ENCODE measurements at places on chromosomes 5 and 9. TPM values are rescaled to one million over a fixed set of nuclear protein-coding genes. Genes with fewer than 3 reads are reported as not detected.

The KCNT1 gene
- 0.28 TPM for total RNA-seq

The FRRS1L gene
- 2.6 TPM for total RNA-seq

The SNX30 gene
- 7.8 TPM for total RNA-seq

The F12 gene
- 0.38 TPM for total RNA-seq

The PCDHGA1 gene
- total RNA-seq: 0.93 TPM

The CDK9 gene
- total RNA-seq: 71.0 TPM

The SERF1A gene
- 6.0 TPM for total RNA-seq

The CDO1 gene
- total RNA-seq: 4.1 TPM

The GLDC gene
- total RNA-seq: 0.32 TPM

The ECM2 gene
- 27.6 TPM for total RNA-seq

The PCDHGA2 gene
- 7.4 TPM for total RNA-seq

The DMRTA1 gene
- total RNA-seq: 0.24 TPM

The POU5F2 gene
- 2.4 TPM for total RNA-seq

The ICE1 gene
- 30.4 TPM for total RNA-seq

The IL4 gene
- not detected for total RNA-seq

The SPZ1 gene
- total RNA-seq: not detected

The ROPN1L gene
- total RNA-seq: not detected

The MGAT1 gene
- total RNA-seq: 150 TPM

The ABO gene
- total RNA-seq: 1.5 TPM

The CDHR2 gene
- not detected for total RNA-seq

The RGMB gene
- 12.9 TPM for total RNA-seq

The TRIM36 gene
- 0.37 TPM for total RNA-seq

The PCDHB9 gene
- 1.1 TPM for total RNA-seq

The ARL14EPL gene
- total RNA-seq: not detected

The QRFP gene
- total RNA-seq: not detected

The FOXE1 gene
- not detected for total RNA-seq

The ADCY2 gene
- total RNA-seq: 8.3 TPM

The PCDHGB6 gene
- total RNA-seq: 8.5 TPM

The CDKN2B-AS1 gene
- 0.65 TPM for total RNA-seq

The DMRT1 gene
- not detected for total RNA-seq

The LTC4S gene
- total RNA-seq: 19.7 TPM

The WDR38 gene
- total RNA-seq: not detected

The FNBP1 gene
- total RNA-seq: 165 TPM

The ORM1 gene
- total RNA-seq: not detected

The GAPT gene
- 1.3 TPM for total RNA-seq

The SHC3 gene
- 6.4 TPM for total RNA-seq

The PAEP gene
- total RNA-seq: not detected

The ADRB2 gene
- total RNA-seq: 3.3 TPM

The CFAP90 gene
- total RNA-seq: not detected

The PLAC8L1 gene
- 0.43 TPM for total RNA-seq

The MOB3B gene
- total RNA-seq: 3.2 TPM

The ANXA2R gene
- total RNA-seq: 2.3 TPM

The ANKRD31 gene
- total RNA-seq: 0.19 TPM

The SCGB3A2 gene
- not detected for total RNA-seq

The JAKMIP2 gene
- total RNA-seq: 0.10 TPM

The FUBP3 gene
- total RNA-seq: 39.2 TPM

The RFX3 gene
- 7.6 TPM for total RNA-seq

The TAF11L11 gene
- total RNA-seq: not detected

The PRDM9 gene
- total RNA-seq: not detected

The MED27 gene
- total RNA-seq: 17.8 TPM

The ANKS6 gene
- total RNA-seq: 18.6 TPM

The ANKDD1B gene
- not detected for total RNA-seq

The C5orf52 gene
- total RNA-seq: not detected

The PROP1 gene
- total RNA-seq: not detected

The TRPM3 gene
- total RNA-seq: 5.3 TPM

The C7 gene
- total RNA-seq: 985 TPM

The PCDHB14 gene
- 8.7 TPM for total RNA-seq

The INSYN2B gene
- total RNA-seq: 0.19 TPM

The BSPRY gene
- total RNA-seq: 0.28 TPM

The GKAP1 gene
- 6.9 TPM for total RNA-seq

Data from posterior vena cava (tissue), 2 donors.